Kidney tubule cell (primary cell): ENCODE measurements at places on chromosomes 6 and 20.

- DNase-seq: peak; percentile 23
Observed at GRCh38 chr20:40687384-40688128, 1.5 kb downstream of the MAFB start.

GRCh38 chr20:21395666-21396598 is 1.4 kb downstream of the NKX2-4 start:
- DNase-seq: no peak

GRCh38 chr6:144666781-144667180 is 381.6 kb downstream of the UTRN start:
- DNase-seq: no peak

DNA sequence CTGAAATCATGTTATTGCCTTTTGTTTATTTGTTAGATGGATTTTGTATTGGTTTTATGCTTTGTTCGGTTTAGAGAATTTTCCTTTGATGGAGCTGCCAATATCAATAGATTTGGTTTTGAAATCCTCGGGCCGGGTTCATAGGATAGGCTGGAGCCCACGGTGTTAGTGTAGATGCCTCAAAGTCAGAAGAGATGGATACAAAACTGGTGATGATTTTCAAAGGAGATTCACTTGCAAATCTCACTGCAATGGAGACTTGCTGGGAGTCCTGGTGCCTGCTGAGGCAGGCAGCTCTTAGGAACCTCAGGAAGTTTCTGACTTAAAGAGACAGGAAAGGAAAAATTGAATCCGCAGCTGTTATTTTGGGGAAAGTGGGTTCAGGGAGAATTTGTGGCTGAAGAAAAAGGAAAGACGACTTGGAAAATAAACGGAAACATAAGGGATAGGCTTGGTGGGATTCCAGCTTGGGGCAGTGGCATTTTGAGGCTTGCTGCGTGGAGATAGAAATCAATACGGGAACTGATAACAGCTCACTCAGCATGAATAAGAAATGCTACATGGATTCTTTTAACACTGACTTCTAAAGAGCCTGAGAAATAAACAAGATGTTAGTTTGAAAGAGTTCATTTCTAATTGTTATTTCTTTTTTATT is 241.6 kb downstream of the PHACTR1 start:
- DNase-seq: peak; percentile 20

- peak; percentile 76 for DNase-seq
Observed at GRCh38 chr6:90370493-90370959, 73.9 kb upstream of the BACH2 start.

DNA sequence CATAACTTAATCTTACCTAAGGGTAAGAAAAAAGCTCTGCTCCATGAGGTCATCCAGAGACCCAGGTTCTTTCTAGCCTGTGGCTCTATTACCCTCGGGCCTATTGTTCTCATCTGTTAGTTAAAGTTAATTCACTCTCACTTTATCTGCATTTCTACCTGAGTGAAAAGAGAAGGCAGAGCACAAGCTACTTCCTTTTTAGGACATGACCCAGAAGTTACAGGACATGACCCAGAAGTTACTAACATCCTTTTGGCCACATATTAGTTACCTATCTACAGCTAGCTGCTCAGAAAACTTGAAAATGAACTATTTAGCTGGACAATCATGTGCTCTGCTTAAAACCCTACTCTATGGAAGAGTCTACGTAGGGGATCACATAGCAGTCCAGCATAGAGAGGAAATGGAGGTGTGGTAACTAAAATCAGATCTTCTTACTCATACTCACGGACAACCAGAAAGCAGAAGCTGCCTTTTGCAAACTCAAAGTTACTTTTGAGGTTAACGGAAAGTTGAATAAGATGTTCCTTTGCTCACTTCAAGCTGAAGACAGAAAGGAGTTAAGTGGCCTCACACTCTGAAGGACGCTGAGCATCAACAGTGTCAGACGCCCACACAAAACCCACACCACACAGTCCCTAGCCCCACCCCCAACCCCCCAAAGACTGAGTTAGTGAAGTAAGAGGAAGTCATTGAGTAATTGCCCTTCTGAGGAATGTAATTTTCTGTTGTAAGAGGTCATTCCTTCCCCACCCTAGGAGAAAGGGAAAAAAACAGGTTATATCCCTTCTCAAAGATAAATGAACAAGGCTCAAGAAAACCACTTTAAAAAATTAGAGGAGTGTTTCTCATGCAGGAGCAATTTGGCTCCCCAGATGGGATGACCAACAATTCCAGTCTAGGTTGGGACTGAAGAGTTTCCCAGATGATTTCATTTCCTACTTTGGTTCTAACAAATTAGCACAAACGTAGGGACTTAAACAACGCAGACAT is 45.9 kb upstream of the TAB2 start:
- peak; percentile 13 for DNase-seq

DNA sequence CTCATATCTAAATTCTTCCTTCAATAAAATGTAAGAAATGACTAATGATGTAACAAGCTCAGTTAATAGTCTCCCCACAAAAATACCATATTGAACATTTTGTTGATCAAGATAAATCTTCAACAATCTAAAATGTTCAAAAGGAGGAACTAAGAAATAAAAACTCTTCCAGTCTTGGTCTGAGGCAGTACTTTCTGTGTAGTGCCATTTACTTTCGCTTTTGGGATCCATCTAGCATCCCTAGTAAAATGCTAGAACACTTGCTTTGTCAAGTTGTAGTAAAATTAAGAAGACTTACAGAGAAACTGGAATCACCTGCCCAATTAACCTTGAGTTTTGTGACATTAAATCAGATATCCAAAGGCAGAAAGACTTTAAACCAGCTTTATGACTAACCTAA is 246.4 kb downstream of the KHDRBS2 start:
- no peak for DNase-seq

- no peak for DNase-seq
Observed at GRCh38 chr6:104929353-104929752, 27.6 kb upstream of the LIN28B start.

DNA sequence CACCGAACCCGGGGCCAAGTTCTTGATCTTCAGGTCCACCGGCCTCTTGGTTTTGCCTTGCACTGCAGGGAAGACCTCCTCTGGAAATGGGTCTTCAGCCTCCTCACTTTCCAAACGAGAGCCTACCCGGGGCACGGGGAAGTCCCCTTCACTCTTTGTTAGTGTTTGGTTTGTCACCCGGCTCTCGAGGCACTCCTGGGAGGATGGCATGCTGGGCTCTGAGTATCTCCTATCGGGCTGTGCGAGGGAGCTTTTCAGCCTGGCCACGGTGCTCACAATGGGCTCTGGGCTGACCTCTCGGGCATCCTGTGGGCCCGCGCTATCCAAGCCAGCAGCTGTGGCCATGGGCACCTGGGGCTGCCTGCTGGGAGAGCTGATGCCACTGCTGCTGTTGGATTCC is 8.1 kb downstream of the TAGAP start:
- DNase-seq: no peak

DNA sequence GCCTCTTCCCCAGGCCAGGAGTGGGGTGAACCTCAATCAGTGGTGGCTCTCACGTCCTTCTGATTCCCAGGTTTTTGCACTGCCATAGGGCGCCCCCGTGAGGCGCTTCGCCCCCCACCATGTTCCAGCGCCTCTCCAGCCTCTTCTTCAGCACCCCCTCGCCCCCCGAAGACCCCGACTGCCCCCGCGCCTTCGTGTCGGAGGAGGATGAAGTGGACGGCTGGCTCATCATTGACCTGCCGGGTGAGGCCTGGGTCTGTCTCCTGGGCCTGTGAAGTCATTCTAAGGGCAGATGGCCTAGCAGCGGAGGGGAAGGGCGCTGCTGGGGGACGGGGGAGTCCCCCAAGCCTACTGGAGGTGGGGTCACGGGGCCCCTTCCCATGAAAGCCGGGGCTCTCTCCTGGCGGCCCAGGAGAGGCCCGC is 4.5 kb downstream of the TP53INP2 start:
- peak; percentile 16 for DNase-seq

DNA sequence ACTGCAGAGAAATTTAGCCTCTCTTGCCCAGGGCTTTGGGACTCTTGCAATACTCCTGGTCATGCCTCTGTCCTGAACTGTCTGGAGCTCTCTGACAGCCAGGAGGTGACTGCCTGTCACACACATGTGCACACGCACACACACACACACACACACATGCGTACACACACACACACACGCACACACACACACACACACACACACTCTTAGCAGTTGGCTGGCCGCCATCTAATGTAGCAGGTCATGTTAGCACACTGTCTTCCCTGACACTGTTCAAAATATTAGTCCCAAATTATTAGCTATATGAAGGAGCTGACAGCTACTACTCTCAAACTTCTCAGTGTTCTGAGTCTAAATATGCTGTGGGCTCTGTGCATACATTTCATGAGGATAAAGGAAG is 60.9 kb downstream of the IPCEF1 start:
- no peak for DNase-seq

DNA sequence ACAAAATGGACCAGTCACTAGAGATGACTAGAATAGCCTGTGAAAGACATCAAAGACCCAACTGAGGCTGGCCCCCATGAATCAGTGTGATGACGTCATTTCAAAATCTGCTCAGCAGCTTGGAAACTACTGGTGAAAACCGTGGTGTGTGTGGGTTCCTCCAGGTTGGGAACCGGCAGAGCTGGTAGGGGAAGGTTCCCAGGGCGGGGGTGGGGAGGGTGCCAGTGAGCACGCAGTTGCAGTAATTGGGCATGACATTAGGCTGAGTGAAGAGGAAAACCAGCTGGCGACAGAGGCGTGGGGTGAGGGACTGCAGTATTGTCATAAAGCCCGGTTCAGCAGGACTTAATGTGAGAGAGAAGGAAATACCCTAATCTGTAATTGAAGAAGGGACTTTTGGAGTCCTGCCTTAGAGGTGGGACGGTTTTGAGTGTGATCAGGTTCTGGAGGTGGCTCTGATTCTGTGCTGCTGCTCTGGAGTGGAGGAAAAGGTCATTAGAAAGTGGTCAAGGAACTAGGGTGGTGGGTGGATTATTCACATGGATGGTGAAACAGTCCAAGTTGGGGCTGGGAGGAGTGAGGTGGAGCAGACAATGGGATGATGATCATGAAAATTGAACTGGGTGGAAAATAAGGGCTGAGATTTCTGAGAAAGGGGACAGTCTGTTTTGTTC is 52.0 kb upstream of the MTHFD1L start:
- DNase-seq: peak; percentile 79

- peak; percentile 77 for DNase-seq
Observed at GRCh38 chr6:138691595-138692057, 81.9 kb upstream of the CCDC28A start.

GRCh38 chr6:436308-437036 is 44.9 kb downstream of the IRF4 start:
- DNase-seq: no peak

GRCh38 chr6:113697632-113698410 is 159.3 kb upstream of the MARCKS start:
- peak; percentile 79 for DNase-seq

- peak; percentile 90 for DNase-seq
Observed at GRCh38 chr6:9515633-9516606, 899.0 kb downstream of the TFAP2A start.

GRCh38 chr6:31467151-31467550 is 30.8 kb upstream of the MICB start:
- DNase-seq: no peak

DNA sequence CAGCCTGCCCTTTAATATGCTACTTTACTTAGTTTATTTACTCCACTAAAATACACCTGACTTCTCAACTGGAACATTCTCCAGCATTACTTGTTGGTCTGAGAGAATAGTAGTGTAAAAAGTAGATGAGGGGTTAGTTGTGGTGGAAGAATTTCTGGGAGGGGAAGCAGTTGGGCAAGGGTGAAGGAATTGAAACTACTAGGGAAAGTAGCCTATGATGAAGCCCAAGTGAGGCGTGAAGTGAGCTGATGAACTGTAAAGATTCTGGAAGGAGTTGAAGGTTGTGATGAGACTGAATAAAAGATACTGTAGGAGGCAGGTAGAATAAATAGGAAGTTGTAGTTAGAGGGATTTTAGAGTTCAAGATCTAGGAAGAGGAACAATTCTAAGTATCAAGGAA is 72.5 kb downstream of the ITCH start:
- DNase-seq: peak; percentile 26

GRCh38 chr6:27176523-27177484 is 70.7 kb upstream of the PRSS16 start:
- DNase-seq: peak; percentile 65

GRCh38 chr6:148750838-148751792 is 4.3 kb downstream of the UST start:
- DNase-seq: no peak

GRCh38 chr6:135281964-135282363 is 100.9 kb downstream of the MYB start:
- no peak for DNase-seq

GRCh38 chr6:37483252-37483901 is 16.3 kb downstream of the CCDC167 start:
- no peak for DNase-seq
